ENCODE measurements at places on chromosomes 11 and 22.

- DNase-seq: peak; percentile 93
These were observed 52.5 kb downstream of the TPCN2 start for GRCh38 chr11:69101115-69101791.

GRCh38 chr22:37151401-37151800, 1.7 kb upstream of the IL2RB start:
- no peak for DNase-seq

GRCh38 chr11:86673872-86674750, 1.7 kb upstream of the ME3 start:
- DNase-seq: no peak

DNA sequence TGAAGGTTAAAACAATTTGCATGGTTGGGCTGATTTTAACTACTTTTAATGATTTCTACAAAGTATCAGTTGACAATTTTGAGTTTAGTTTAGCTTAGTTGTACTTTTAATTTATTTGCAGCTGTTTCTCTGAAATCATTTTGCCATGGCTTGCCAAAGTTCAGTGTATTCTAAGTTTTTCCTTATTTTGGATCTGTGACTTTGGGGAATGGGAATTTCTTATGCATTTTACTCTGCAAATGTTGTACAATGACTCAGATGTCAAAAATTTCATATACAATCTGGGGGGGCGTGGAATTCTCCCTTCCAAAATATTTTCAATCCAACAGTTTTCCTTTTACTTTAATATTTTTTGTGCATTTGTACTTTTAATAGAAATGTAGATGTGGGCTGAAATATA, 8.9 kb upstream of the DCHS1 start:
- DNase-seq: no peak

DNA sequence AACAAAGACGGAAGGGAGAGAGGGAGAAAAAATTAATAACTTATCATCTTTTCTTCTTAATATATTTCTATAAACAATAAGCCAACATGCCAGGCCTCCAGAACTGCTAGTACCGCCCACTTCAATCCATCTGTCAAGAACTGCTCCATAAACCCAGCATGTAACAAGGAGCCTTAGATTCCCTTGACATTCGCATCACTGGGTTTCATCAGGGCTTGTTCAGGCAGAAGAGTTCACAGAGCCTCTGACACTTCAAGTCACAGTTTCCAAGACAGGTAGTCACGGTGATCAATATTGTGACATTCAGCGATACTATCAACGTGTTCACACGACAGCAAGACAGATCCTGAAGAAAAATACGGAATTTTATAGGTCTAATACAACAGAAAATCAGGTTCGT, 61.7 kb downstream of the LARGE2 start:
- DNase-seq: no peak

GRCh38 chr22:28141614-28142013, 222.6 kb upstream of the PITPNB start:
- DNase-seq: no peak

DNA sequence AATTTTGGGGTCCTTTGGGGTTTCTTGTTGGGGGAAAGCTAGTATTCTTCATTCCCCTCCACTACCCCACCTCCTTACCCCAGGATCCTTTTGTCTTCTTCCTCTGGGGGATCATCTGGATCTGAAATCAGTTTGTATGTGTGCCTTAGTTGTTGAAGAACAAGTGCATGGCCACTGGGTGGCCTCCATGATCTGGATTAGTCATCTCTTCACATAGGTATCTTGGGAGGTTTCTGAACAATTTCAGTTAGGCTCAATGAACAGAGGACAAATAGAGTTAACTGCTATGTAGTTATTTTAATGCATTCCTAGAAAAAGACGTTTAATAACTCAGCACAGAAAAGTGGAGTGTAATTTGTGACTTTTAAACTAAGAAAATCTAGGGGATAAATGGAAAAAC, 7.1 kb upstream of the VWA5A start:
- no peak for DNase-seq

DNA sequence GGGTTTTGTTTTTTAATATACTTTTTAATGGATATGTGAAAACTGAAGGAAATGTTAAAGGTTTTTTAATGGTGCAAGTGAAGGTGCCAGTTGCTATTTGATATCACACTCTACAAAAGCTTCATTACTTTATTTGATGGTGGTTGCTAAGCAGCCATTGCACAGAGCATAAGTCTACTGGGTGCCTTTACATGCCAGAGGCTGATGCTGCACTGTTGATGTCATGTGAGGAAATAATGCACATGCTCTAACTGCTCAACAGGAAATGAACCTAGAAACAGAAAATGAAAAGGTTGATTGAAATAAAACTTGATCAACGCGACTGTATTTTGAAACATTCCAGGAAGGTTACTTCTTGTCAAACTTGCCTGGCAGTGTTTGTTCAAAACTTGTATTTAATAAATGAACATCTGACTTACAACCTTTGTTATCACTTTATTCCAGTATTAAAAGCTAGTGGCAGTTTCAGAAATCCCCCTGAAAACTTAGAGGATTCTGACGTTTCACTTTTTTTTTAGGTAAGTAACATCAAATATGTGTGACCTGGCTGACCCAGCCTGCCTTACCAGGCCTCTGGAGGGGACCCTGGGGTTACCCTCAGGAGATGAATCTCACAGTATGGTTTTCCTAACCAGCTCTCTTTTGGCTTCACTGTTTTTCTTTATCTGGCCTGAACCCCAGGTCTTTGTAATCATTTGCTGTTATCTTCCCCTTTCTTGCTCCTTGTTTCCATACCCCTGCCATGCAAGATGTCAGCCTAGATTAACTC, 2.4 kb upstream of the ATP5MG start:
- no peak for DNase-seq

GRCh38 chr11:123303924-123304323, 108.9 kb upstream of the CLMP start:
- DNase-seq: no peak

GRCh38 chr11:119320776-119321524, 4.0 kb upstream of the MCAM start:
- DNase-seq: no peak

DNA sequence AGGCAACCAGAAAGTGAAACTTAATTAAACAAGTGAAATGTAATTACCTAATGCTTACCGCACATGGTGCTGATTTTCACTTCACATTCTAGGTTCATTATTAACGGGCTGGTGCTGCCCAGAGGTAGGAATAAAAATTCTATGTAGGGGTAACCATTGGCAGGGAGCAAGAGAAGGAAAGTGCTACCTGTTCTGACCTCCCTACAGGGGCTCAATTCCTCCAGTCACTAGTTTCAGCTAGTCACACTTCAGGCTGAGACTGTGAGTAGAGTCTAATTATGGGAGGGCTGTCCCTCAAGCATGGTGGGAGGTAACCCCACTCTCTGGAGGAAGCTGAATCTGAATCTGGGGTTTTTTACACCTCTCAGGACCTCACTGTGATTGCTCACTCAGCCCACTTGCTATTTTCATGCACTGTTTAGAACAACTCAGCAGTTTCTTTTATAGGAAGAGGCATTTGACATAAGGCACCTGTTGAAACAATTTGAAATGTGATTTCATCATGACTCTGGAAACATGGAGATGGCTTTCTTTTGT, 75.4 kb downstream of the MAML2 start:
- peak; percentile 77 for DNase-seq

- no peak for DNase-seq
These were observed 111.9 kb downstream of the CCDC34 start for GRCh38 chr11:27250867-27251665.

Data from activated CD8-positive, alpha-beta memory T cell treated with anti-CD3 and anti-CD28 coated beads for 24 hours (primary cell).